ENCODE measurements at places on chromosomes 2 and 18.

DNA sequence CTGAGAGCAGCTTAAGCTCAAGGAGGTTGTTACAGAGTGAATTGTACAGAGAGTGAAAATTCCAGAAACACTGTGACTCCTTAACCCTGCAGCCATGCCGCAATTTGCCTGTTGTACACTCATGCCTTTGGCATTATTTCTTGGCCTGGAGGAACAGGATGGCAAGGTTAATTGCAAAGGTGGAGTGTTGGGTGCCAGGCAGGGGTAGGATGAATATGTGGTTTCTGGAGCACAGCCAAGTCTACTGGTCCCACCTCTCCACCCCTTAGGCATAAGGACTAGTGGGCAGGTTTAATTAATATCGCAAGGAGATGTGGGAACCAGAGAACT lies 250.2 kb downstream of the LRRTM1 start:
- no peak for DNase-seq

- no peak for DNase-seq
Measured at GRCh38 chr2:219679041-219679440, 51.6 kb downstream of the SLC4A3 start.

DNA sequence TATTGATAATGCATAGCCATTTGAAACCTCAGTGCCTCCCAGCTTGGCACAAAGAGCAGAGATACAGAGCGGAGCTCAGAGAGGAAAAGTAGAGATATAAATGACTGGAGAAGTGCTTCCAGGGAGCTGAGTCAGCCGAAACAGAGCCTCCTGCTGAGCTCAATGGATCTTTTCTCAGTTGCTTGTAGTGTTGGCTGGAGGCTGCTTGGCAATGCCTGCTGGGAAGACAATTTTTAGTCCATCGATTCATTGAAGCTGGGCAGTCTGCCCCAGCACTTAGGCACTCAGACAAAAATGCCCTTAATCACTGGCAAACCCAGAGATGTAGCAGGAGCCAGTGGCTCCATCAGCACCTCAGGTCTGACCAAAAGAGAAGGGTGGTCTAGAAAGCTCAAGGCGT lies 81.3 kb upstream of the SETBP1 start:
- DNase-seq, result no peak

DNA sequence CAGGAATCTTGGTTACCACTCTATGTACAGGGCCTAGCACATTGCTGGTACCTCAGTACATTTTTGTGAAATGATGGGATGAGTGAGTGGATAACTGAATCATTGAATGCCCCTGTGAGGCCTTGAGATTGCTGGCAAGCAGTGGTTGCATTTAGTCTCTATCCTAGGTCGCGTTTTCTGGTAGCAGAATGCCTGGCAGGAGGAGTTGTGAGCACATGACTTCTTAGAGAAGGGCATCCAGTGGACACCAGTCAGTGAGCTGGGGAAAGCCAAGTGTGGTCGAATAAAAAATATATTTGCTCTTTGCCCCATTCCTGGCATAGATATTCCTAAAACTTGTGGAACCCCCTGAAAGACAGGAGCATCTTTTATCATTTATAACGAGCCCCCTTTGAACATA lies 61.8 kb upstream of the SMAD2 start:
- no peak for DNase-seq

GRCh38 chr2:108355906-108356734 lies 21.6 kb upstream of the SULT1C4 start:
- DNase-seq, result no peak

- DNase-seq, result no peak
Measured at GRCh38 chr2:105618351-105618659, 126.4 kb upstream of the NCK2 start.

GRCh38 chr2:157836531-157836930 lies 39.6 kb downstream of the ACVR1 start:
- no peak for DNase-seq

DNA sequence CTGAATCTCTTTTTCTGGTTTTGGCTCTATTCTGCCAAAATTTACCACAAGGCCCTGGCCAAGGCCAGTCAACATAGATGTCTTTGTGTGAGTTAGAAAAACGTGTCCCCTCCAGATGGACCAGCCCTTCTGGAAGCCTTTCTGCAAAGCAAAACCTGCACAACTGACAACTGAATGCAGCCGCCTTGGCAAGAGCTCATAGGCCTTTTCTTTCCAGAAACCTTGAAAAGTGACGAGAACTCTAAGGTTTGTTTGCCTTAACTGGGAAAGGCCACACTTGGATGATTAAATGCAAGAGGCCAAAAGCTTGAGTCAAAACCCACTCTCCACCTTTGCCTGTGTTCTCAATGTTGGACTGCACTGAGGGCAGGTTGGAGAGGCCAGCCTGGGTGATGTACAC lies 103.9 kb downstream of the COLEC12 start:
- no peak for DNase-seq

DNA sequence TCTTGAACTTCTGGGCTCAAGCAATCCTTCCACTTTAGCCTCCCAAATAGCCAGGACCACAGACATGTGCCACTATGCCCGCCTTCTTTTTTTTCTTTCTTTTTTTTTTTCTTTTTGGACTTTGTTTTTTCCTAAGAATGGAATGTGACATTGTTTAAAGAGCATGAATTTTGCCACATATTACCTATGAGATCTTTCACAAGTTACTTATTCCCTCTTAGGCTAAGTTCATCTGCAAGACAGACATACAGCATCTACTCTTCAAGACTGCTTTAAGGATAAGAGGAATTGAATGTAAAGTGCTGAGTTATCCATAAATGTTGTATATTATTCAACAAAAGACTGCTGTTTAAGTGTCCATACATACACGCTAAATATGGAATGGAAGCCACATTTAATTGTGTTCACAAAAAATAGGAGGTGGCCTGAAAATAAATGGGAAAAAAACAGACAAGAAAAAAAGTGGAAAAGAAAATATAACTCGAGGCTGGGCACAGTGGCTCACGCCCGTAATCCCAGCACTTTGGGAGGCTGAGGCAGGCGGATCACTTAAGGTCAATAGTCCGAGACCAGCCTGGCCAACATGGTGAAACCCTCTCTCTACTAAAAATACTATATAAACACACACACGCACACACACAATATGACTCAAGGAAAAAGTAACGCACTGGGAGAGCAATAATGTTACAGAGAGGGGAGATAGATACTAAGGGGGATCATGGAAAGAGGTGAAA lies 3.2 kb upstream of the PPM1G start:
- DNase-seq, result no peak

- DNase-seq, result no peak
Measured at GRCh38 chr18:615092-615521, 18.3 kb downstream of the CLUL1 start.

DNA sequence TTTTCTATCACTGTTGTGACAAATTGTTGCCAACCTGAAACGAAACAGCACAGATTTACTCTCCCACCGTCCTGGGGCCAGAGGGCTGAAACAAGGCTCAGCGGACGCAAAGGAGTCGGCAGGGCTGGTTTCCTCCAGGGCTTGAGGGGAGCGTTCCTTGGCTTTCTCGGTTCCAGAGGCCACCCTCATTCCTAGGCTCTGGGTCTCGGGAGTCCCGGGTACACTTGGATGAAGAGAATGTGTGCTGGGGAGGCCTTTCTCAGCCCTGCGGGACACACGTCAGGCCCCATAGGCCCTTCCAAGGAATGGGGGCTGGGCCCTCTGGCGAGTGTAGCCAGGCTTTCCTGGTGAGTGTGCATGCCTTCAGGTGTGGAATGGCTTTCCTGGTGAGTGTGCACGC lies 287.3 kb upstream of the HS6ST1 start:
- DNase-seq, result no peak

GRCh38 chr2:794554-795241 lies 117.5 kb upstream of the TMEM18 start:
- DNase-seq, result no peak

- no peak for DNase-seq
Measured at GRCh38 chr2:142218471-142218870, 87.7 kb upstream of the LRP1B start.

DNA sequence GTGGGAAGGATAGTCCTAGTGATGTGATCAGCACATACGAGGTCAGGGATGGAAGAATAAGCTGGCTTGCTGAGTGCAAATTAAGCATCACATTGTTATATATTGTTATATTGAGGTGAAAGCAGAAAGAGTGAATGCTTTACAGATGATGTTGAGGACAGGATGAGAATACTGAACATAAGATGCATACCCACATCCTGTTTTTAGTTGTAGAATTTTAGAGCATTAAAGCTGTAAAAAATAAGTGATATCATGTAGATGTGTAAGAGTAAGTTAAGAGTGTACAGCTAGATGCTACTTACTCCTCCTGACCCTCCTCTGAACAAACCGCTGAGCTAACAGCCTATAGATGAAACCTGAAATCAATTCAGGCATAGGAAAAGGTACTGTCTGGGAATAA lies 271.0 kb upstream of the KCNJ3 start:
- DNase-seq, result no peak

DNA sequence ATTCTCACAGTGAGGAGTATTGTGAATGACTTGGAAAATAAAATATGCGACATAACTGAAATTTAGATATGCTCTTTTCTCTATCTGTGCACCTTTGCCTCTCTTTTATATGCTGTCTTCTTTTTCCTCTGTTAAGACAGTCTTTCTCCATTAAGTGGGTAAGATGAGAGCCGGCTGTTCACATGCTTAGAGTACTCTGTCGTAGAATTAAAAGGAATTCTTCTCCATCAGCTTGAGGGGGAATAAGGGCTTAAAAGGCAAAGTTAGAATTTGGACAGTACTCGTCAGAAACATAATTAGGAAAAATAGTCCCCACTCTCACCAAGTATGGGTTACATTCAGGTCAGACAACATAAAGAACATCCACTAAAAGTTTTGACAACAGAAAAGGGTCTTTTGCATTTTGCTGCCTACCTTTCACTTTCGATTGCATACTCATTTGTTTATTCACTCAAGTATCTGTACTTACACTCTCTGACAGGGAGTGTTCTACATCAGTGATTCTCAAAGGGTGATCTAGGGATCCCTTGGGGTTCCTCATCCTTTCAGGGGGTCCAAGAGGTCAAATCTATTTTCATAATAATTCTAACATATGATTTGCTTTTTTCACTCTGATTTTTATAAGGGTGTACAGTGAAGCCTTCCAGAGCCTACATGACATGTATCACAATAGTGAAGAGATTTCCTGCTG lies 48.0 kb downstream of the ARHGAP15 start:
- DNase-seq, result peak; percentile 62

GRCh38 chr2:113370478-113371091 lies 66.9 kb upstream of the ZNG1B start:
- peak; percentile 64 for DNase-seq

GRCh38 chr18:59268721-59269562 lies 4.3 kb downstream of the RAX start:
- DNase-seq, result no peak

GRCh38 chr2:180653481-180653880 lies 326.9 kb upstream of the UBE2E3 start:
- no peak for DNase-seq

DNA sequence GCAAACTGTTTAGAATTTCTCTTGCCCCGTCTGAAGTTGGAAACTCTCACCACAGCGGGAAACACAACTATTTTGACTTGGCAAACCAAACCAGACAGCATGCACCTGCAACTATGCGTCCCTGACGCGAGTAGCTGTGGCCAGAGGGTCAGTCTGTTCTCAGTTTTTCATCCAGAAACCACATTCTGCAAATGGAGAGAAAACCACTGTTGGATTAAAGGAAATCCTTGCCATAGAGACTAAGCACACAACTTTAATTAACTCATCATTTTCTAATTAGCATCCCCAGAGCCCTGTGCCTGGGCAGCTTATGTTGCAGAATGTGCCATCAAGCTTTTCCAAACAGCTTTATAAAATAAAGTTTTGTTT lies 415.7 kb upstream of the TCF4 start:
- no peak for DNase-seq

- DNase-seq, result no peak
Measured at GRCh38 chr2:1341404-1342120, 71.7 kb upstream of the TPO start.

- DNase-seq, result no peak
Measured at GRCh38 chr2:18373081-18373480, 187.4 kb downstream of the RDH14 start.

- no peak for DNase-seq
Measured at GRCh38 chr2:74089816-74090745, 57.6 kb downstream of the BOLA3 start.

DNA sequence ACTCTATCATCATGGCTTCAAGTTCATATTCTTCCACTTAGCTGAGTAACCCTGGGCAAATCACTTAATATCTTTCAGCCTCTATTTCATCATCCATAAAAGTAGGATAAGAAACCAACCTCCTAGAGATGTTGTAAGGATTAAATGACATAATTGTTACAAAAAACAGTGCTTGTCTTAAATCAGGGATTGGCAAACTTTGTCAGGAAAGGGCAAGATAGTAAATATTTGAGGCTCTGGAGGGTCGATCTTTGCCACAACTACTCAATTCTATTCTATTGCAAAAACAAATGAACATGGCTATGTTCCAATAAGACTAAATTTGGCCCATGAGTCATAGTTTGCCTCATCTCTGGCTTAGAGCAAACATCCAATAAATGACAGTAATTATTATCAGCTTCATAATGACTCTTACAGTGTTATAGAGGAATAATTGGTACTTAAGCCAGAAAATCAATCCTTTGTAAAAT lies 184.7 kb downstream of the SATB2 start:
- no peak for DNase-seq

DNA sequence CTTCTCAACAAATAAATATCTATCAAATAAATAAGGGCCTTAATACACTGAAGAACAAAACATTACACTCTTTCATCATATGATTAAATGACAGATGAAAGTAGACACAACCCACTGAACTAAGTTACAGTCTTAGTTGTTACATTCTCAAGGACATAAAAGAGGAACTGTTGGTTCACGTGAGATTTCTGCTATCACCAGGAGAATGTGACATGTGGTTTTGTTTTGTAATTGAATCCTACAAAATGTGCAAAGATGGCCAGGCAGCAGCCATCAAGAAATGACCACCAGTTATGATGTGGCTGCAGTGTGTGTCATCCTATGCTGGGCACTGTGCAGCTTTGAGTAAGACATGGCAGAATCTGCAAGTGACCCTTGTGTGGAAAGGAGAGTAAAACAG lies 310.6 kb upstream of the PIK3C3 start:
- no peak for DNase-seq

- no peak for DNase-seq
Measured at GRCh38 chr18:74395648-74396154, 61.4 kb downstream of the DIPK1C start.

- DNase-seq, result no peak
Measured at GRCh38 chr18:33923980-33924379, 300.7 kb downstream of the NOL4 start.

DNA sequence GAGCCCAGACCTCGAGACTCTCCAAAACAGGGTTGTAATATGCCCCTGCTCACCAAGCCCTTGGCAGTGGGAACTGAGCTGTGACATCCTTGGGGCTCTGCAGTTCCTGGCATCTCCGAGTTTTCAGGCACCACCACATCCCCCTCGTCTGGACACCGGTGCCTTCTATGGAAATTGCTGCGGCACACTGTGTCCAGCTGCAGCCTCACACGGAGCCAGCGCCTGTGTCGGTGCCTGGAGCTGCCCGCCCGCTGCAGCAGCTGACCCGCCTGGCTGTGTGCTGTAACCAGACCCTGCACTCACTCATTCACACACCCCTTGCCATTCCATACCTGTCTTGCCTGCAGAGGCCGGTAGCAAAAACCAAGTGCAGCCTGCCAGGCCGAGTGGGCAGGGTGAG lies 11.8 kb downstream of the IWS1 start:
- no peak for DNase-seq
